ENCODE measurements at places on chromosomes 7 and 10. TPM values are rescaled to one million over a fixed set of nuclear protein-coding genes. Genes with fewer than 3 reads are reported as not detected.

GRCh38 chr10:5466451-5467206, 32.7 kb downstream of the CALML5 start:
- DNase-seq: peak; percentile 47

Gene CFAP70
- 28.7 TPM for polyA plus RNA-seq

Gene CPED1
- 30.1 TPM for polyA plus RNA-seq

GRCh38 chr7:107505997-107506673, 36.3 kb downstream of the GPR22 start:
- peak; percentile 22 for DNase-seq

Gene C10orf62
- 3.5 TPM for polyA plus RNA-seq

Gene HOXA6
- polyA plus RNA-seq: 45.1 TPM

DNA sequence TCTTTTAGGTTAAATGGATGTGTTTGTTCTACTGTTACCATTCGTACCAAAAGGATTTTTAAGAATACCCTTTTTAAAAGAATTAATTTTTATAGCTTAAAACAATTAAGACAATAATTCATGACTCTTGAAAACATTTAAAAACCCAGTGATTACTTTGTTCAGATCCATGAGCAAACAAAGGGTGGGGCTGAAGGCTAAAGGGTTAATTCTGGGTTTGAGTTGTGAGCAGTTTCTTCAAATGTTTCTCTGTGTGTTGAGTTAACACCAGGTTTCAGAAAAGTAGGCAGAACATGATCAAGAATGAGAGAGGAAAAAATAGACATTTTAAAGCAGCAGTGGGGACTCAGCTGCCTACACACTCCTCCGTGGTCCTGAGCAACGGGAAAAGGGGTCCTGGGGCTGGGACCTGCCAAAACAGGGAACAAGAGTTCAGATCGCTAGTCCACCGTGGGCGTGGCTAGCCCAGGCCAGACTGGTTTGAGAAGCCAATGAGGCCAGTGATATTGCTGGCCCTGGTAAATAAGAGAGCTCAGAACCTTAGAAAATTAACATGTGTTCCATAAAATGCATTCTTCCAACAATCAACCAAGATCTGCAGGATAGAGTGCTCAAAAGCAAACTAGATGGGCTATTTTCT, 14.9 kb upstream of the EZH2 start:
- DNase-seq: no peak

DNA sequence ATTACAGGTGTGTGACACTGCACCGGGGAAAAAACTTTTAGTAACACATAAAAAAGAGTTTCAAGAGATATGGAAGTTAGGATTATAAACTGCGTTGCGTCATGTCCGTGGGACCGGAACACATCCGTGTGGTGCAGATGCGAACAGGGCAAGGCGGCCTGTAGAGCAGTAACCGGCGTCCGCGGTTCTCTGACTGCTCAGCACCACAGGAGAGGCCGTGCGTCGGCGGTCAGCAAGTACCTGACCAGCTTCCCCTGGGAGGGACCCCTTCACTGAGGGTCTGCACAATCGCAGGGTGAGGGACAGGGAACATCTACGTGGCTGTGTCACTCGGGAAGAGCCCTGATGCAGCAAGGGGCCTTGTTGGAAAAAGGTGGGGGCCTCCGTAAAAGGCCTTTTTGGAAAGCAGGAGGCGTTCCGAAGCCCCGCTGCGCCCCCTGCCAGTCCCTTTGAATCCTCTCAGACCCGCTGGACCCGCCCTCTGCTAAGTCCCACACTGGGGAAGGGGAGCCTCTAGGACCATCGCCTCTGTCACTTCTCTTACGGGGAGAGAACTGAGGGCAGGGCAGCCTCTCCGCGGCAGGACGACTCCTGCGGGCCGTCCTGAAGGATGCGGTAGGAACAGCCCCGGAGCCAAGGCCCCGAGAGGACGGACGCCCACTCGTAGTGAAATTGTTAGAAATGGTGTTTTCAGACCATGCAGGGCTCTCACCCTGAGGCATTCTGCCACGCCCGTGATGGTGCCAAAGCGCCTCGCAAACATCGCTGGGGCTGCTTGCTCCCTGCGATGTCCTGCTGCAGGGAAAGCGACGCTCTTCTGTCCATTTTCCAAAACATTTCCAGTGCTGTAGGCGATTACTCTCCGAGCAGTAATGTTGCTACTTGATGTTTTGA, 771.6 kb upstream of the COBL start:
- peak; percentile 42 for DNase-seq

Gene RASSF4
- 24.2 TPM for polyA plus RNA-seq

- DNase-seq: no peak
Observed at GRCh38 chr10:124534826-124535601, 73.4 kb downstream of the LHPP start.

DNA sequence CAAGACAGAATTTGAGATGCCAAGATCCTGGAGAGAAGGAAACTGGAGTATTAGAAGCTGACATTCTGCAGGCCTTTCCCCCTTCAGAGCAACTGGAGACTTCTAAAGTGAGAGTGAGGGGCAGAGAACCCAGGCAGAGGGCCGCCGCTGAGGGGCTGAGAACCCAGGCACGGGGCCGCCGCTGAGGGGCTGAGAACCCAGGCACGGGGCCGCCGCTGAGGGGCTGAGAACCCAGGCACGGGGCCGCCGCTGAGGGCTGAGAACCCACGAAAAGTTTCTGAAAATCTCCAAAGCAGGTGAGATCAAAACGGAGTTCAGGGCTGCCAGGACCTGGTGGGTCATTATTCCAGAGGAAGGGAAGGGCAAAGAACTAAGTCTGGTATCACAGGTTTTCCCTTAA, 126.2 kb downstream of the DLG5 start:
- DNase-seq: no peak

DNA sequence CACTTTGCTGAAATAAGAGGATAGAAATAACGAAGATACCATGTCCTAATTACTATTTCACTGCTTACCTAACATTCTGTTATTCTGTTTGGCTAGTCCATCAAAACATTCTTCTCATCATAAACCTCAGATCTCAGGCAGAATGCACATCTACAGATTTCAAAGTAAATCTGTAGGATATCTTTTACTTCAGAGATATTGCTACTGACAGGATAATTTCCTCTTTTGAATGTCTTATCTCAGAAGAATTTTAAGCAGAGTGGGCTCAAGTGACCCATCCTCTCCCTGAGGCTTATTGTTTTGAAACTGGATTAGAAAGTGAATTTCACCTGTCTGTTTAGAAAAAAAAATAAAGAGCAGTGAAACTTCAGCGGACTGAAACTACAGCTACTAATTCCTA, 83.6 kb downstream of the SEMA3C start:
- no peak for DNase-seq

- DNase-seq: no peak
Observed at GRCh38 chr7:155204744-155205367, 92.8 kb upstream of the INSIG1 start.

DNA sequence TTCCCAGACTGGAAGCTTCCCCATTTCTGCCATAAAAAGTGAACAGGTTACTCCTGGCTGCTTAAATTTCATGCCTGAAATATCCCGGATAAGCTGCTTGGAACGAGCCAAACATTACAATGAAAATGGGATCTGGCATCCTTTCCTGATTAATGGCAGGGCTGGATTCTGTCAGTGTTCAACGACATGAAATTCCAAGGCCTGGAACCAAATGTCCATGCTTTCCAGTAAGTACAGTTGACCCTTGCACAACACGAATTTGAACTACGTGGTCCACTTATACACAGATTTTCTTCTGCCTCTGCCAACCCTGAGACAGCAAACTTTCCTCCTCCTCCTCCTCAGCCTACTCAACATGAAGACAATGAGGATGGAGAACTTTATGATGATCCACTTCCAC, 65.4 kb downstream of the SGMS1 start:
- DNase-seq: no peak

- peak; percentile 87 for DNase-seq
Observed at GRCh38 chr10:133357285-133358161, at the start of gene FUOM. FUOM (minus strand) TSS chr10:133358019; CDS start chr10:133358007, 12 bp downstream.

DNA sequence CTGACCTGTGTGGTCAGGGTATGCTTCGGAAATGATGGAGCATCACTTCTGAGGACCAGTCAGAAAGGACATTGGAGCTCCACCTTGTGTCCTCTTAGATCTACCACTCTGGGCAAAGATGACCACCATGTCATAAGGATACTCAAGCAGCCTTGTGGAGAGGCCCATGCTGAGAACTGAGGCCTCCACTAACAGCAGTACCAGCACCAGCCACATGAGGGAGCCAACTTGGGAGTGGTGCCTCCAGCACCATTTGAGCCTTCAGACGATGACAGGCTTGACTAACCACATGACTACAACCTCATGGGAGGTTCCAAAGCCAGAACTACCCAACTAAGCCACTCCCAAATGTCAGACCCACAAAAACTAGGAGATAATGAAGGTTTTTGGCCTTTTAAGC, 116.0 kb downstream of the NPTX2 start:
- no peak for DNase-seq

Measured in renal pelvis (tissue), 12 donors.